ENCODE measurements at places on chromosomes 5 and 9. TPM values are rescaled to one million over a fixed set of nuclear protein-coding genes. Genes with fewer than 3 reads are reported as not detected.

The TMEM232 gene
- 7.8 TPM for polyA plus RNA-seq

DNA sequence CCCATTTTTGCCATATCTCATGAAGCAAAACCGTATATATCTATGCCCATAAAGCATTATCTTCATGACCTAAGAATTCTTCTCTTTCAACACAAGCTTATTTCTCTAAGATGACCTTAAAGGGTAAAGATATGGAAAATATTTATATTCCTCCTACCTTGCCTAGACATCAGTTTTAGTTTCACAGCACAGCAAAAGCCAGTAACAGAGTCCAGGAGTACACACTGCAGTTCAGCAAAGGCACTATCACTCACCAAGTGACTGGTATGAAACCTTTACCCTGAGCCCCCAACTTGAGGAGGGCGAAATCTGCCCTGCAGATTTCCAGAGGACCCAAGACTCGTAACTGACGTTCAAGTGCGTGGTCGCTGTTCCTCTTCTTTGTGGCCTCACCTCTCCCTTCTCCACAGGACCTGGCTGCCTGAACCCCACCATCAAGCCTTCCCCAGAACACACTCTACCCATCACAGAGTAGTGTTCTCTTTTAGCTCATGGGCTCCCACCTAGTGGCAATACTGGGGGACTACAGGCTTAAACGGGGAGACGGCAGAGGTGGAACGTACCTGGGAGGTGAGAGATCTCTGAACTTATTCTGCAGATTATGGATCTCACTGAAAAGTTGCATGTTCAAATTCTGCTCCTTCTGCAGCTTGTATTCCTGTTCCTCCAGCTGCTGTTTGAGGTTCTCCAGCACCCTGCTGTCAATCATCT, 141.0 kb downstream of the CDK5RAP2 start:
- DNase-seq: no peak

DNA sequence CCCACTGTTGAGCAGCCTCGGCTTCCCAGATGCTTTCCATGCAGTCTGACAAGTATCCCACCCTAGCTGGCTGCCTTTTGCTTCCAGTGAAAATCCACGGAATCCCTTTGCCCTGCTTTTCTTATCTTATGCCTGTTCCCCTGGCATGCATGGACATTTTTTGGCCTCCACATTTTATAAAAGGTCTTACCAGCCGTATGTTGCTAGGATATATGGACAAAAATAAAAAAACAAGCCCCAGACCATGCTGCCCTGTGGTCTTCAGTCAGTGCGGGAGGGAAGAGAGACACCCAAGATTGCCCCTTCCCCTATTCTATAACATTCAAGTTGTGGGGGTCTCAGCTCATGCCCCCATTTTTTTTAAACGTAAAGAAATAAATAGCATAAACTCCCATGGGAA, 129.6 kb downstream of the COL23A1 start:
- DNase-seq: no peak

GRCh38 chr9:134206311-134207300, 42.2 kb upstream of the RNU6ATAC start:
- DNase-seq: no peak

- no peak for DNase-seq
These were observed 17.0 kb downstream of the PTBP3 start for GRCh38 chr9:112316258-112316943.

GRCh38 chr9:90523958-90524357, 118.7 kb downstream of the DIRAS2 start:
- DNase-seq: no peak

All from right renal cortex interstitium (tissue), 3 donors.